ENCODE measurements at places on chromosomes 2 and 18. TPM values are rescaled to one million over a fixed set of nuclear protein-coding genes. Genes with fewer than 3 reads are reported as not detected.

GRCh38 chr2:176407706-176408105, 138.5 kb downstream of the MTX2 start:
- no peaks in the 10 kb centered on the region for H3K4me1 ChIP-seq
- no peaks in the 10 kb centered on the region for H3K36me3 ChIP-seq
- H3K27me3 ChIP-seq: no peaks in the 10 kb centered on the region
- H3K27ac ChIP-seq: no peak overlapping the region
- H3K4me3 ChIP-seq: no peak overlapping the region
- DNase-seq: no peak

- DNase-seq: peak; percentile 14
- no peak overlapping the region for H3K27ac ChIP-seq
These were observed 546 bp downstream of the CHPF start for GRCh38 chr2:219542931-219543595.

The FBXO41 gene
- 1.2 TPM for total RNA-seq

GRCh38 chr2:19232312-19232711, 126.1 kb downstream of the OSR1 start:
- no peaks in the 10 kb centered on the region for H3K4me1 ChIP-seq
- H3K4me3 ChIP-seq: no peak overlapping the region
- H3K27me3 ChIP-seq: no peaks in the 10 kb centered on the region
- H3K27ac ChIP-seq: no peak overlapping the region

GRCh38 chr18:59067873-59068272, 71.8 kb upstream of the SEC11C start:
- no peaks in the 10 kb centered on the region for H3K4me1 ChIP-seq
- DNase-seq: peak; percentile 33
- no peak overlapping the region for H3K27ac ChIP-seq
- no peaks in the 10 kb centered on the region for H3K36me3 ChIP-seq
- peaks cover 4% of the 10 kb centered on the region for H3K27me3 ChIP-seq
- H3K4me3 ChIP-seq: no peak overlapping the region

Data from endothelial cell of umbilical vein (primary cell).